ENCODE measurements at places on chromosomes 3 and 15.

DNA sequence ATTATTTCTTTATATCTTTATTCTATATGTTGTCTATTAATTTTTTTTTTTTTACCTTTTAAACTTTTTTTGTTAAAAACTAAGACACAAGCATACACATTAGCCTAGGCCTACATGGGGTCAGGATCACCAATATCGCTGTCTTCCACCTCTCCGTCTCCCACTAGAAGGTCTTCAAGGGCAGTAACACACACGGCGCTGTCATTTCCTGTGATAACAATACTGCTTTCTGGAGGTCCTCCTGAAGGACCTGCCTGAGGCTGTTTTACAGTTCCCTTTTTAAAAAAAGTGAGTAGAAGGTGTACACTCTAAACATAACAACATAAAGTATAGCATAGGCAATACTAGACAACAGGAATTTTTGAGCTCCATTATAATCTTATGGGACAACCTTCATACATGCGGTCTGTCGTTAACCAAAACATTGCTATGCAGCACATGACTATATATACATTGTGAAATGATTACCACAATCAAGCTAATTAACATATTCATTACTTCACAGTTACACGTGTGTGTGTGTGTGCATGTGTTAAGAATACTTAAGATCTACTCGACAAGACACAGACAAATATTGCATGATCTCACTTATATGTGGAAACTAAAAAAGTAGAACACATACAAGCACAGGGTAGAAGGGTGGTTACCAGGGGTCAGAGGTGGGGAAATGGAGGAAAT lies 20.8 kb downstream of the RAB6B start:
- DNase-seq, result no peak

DNA sequence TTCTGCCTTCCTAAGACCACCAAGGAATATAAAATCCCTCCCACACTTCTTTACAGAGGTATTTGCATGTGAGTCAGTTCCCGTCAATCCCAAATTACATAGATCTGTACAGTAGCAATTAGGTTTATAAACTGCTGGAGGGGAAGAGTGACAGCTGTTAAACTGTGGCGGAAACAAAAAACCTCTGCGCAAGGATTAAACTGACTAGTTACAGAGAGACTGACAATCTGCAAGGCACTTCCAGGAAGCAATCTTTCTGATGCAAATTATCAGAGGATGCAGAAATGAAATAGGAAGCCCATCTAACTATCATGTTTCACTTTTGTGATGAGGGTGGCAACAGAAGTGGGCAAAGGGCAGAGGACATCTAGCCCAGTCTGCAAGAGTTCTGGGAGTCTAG lies 150.4 kb downstream of the RTP4 start:
- no peak for DNase-seq

DNA sequence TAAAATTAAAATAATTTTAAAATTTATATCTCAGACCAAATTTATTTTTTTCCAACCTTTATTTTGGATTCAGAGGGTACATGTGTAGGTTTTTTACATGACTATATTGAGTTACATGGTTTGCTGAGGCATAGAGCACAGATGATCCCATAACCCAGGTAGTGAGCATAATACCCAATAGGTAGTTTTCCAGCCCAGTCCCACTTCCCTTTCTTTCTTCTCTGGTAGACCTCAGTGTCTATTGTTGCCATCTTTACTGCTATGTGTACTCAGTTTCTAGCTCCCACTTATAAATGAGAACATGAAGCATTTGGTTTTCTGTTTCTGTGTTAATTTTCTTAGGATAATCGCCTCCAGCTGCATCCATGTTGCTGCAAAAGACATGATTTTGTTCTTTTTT lies 338.1 kb downstream of the EFHB start:
- DNase-seq, result no peak

GRCh38 chr3:57961828-57962447 lies 46.3 kb upstream of the FLNB start:
- no peak for DNase-seq

DNA sequence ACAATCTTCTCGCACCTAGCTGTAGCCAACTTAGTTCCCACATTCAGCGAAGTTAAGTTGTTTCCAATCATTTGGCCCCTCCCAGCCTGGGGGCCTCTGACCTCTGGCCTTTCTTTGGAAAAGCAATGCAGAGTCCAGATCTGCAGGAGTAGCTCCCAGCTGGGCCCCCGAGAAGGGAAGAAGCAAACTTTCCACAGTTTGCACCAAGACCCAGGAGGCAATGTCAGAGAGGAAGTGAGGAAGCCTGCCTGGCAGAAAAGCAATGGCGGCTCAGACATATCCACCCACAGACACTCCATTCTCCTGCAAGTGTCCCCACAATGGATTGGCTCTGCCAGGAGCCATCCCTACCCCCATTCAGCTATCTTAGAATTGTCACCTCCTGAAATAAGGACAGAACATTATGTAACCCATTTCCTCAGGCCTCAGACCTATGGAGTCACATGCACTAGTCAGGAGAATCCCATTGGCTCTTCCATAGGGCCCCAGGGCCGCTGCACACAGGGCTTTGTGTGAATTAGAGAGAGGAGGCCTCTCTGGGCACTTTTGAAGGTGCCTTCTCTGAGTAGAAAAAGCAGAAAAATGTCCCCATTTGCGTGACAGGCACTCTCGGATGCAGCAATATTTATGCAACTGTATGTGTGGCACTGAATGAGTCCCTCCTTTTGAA lies 3.0 kb upstream of the BUB1B start:
- DNase-seq, result no peak

- DNase-seq, result no peak
Measured at GRCh38 chr3:112321867-112322652, 10.9 kb upstream of the CD200 start.

DNA sequence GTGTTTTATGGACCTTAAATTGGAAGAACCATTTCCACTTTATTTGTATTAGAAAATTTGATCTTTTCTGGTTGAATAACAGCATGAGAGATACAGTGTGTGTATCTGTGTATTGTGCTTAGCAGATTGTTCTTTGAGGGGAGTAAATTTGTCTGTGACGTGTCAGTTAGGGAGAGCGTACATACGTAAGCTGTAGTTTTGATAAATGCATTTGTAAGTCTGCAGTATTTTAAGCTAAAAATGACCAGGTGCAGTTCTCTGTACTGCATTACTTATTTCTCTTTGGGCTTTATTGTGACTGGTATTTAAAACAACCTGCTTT lies 264.8 kb downstream of the ROBO2 start:
- DNase-seq, result no peak

GRCh38 chr3:113264283-113265131 lies 53.1 kb downstream of the BOC start:
- DNase-seq, result peak; percentile 29

DNA sequence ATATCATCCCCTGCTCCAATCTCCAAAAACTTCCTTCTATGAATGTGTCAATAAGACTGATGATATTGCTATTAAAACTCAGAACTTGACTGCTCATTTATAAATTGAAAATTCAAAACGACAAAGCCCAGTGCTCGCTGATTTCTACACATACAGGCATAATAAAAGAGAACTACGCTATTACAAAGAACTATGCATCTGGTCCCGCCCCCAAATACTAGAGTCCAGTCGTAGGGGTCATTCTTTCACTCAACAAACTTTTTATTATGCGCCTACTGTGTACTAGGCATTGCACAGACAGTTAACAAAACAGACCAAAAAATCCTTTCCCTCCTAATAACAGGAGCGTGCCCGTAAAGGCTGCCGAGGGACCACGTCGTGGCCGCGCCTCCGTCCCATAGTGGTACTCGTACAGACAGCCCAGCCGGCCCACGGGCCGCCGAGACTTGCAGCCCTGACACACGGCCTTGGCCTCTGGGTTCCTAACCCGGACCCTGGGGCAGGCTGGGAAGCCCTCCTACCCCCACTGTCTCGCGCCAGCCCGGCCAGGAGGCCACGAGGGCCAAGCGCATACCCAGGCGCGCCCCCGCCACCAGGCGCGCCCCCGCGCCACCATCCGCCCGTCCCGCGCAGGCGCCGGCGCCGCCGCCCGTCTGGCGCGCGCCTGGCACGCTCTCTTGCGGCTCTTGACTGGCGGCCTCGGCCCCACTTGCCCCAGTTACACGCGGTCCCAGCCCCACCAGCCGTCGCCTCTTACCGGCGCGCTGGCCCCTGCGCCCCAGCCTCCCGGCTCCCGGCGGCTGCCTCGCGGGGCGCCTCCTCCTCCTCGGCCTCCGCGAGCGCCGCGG lies 757 bp downstream of the AVEN start:
- DNase-seq, result peak; percentile 30

GRCh38 chr3:25952133-25952532 lies 162.2 kb downstream of the OXSM start:
- no peak for DNase-seq

GRCh38 chr3:58158442-58159153 lies 52.2 kb downstream of the DNASE1L3 start:
- DNase-seq, result no peak

DNA sequence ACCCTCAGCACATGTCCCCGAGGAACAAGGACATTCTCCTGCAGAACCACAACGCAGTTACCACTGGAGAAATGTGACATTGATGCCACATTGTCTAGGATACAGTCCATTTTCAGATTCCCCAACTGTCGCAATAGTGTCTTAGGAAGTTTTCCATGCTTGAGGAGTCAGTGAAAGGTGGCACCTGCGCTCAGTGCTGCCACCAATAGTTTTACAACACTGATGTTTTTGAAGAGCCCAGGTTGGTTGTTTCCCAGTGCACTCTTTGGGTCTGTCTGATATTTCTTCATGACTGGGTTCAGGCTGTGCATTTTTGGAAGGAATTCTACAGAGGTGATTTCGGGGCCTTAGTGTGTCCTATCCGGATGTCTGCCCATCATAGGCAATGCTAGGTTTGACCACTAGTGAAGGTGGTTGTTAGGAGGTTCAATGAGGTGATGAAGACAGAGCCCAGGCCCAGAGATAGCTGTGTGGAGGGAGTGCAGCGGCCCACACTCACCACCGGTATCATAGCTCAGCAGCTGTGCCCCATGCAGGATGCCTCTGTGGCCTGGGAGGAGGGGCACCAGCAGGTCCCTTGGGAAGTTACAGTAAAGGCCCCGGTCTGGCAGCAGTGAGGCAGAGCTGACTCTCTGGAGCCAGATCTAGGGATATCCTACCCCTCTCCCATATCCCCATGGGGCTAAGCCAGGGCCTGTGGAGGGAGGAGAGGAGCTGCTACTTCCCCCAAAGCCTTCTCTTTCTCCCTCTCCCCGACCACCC lies 96.6 kb downstream of the DNAJB8 start:
- DNase-seq, result no peak

GRCh38 chr3:14379843-14380242 lies 22.6 kb upstream of the SLC6A6 start:
- DNase-seq, result peak; percentile 55

- DNase-seq, result no peak
Measured at GRCh38 chr3:127634653-127635052, 5.7 kb downstream of the PODXL2 start.

Data from NCI-H510A (cell line).